ENCODE measurements at places on chromosomes 2 and 18.
A peak's percentile ranks its signal among the peaks of the same experiment; 100 is the strongest.

DNA sequence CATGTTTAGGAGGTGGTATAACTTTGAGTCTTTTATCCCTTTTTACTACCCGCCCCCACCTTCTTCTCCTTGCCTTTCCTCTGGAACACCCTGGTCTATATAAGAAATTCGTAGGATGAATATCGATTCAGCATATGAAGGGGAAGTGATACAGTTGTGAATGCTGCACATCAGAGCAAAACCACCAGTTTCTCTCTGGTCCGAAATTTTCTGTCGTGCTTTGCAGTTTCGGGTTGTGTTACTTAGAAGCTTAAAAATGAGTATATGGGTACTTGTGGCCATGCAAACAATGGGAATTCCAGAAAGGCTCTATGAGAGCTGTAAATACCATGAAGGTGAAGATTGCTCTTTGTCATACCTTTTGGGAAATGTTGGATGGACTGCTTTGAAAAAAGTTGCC, 60.6 kb downstream of the DAW1 start:
- DNase-seq = no peak

DNA sequence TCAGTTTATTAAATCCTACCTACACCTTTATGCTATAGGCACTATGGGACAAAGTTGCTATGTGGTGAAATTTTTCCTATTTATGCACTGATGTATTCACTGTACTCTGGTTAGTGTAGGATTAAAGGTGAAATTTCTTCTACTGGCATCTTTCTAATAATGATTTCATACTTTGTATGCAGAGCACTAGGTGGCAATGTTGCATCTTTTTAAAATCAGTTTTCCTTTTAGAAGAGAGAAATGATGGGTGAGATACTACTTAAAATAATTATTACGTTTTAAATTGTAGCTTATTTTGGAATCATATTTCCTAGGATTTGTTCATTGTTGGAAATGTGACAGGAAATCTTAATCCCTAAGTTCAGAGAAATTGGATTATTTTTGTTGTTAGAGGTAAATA, 150.9 kb downstream of the CD8B2 start:
- DNase-seq = no peak

- no peak for DNase-seq
Observed at GRCh38 chr2:10536569-10537133, 88.5 kb upstream of the ODC1 start.

GRCh38 chr2:190838492-190838910, 42.1 kb upstream of the GLS start:
- no peak for DNase-seq

GRCh38 chr2:12493031-12493513, 223.7 kb upstream of the TRIB2 start:
- no peak for DNase-seq

- DNase-seq = no peak
Observed at GRCh38 chr2:147430408-147430807, 414.4 kb upstream of the ACVR2A start.

GRCh38 chr2:151729415-151729811, 4.9 kb downstream of the NEB start:
- DNase-seq = no peak

- no peak for DNase-seq
Observed at GRCh38 chr2:150403457-150403856, 84.0 kb downstream of the RND3 start.

DNA sequence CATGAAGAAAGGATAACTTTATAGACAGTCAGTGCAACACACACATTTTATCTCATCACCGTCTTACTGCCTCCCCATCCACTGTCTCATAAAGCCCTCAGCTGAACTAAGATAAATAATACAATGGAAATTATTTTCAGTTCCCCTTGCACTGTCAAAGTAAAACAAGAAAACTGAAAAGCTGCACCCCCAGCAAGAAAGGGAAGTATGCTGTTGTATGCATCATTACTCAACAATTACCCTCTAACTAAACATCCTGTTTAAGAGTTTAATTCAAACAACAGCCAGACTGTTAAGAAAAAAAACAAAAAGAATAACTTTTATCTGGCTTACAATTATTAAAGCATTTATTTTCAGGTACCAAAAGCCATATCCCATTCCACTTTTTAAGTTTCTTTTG, 25.0 kb downstream of the MPPE1 start:
- no peak for DNase-seq

DNA sequence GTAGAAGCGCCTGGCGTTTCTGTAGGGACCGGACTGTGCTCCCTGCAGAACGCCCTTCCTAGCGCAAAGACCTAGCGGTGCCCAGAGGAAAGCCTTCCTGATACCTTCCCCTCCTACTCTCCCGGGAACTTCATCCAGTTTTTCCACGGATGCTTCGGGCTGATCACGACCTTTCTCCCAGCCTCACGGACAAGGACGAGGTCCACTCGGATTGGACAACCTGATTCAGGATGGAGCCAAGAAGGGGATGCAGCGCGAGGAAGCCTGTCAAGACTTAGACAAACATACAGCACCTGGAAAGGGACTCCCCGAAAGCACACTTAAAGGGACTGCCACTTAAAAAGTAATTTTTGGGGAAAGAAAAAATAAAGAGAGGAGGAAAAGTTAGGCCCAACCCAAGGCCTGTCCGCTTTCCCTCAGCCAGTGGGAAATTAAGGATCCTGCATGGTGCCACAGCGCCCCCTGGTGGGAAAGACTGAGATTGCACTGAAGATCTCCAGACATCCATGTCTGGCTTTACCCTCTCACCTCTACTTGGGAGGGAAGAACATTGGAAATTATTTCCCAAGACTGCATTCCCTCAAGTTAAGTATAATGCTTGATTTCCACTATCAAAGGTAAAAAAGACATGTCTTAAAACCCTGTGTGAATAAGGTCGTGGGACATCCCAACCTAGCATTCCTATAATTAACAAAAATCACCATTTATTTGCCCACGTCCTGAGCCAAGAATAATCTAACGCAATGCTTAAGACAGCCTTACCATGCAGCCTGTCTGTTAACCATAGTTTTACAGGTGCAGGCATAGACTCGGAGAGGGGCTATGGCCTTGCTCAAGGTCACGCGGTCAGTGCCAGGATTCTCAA, 13.4 kb upstream of the COPS8 start:
- no peak for DNase-seq

DNA sequence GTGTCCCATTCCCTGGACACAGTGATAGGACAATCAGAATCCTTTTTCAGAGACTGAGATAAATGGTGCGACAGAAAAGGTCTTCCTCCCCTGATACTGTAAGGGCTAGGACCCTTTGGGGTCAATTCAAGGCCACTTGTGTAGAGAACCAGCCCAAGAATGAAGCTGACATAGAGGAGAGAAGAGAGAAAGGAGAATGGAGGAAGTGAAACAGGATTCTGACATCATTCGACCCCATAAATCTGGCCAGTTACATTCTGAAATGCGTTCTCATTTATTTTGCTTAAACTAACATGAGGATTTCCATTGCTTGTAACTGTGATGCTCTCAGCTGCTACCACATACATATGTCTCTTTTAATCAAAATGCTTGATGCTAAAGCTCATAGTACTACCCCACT, 148.1 kb downstream of the TMEM163 start:
- DNase-seq = no peak

DNA sequence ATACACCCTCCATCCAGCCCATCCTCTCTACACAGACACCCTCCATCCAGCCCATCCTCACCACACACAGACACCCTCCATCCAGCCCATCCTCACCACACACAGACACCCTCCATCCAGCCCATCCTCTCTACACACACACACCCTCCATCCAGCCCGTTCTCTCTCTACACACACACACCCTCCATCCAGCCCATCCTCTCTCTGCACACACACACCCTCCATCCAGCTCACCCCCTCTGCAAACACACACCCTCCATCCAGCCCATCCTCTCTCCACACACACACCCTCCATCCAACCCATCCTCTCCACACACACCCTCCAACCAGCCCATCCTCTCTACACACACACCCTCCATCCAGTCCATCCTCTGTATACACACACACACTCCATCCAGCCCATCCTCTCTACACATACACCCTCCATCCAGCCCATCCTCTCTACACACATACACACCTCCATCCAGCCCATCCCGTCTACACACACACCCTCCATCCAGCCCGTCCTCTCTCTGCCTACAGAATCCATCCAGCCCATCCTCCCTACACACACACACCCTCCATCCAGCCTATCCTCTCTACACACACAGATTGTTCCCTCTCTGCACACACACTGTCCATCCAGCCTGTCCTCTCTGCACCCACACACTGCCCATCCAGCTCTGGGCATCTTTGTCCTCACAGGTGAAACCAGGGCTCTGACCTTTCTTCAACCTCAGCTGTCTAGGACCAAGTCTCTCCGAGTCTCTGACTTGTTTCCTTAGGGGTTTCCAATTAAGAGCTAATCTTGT, 81.2 kb downstream of the EIPR1 start:
- no peak for DNase-seq

- DNase-seq = no peak
Observed at GRCh38 chr2:20027705-20028434, 15.4 kb upstream of the MATN3 start.

- DNase-seq = peak; percentile 62
Observed at GRCh38 chr2:26911911-26912861, 58.3 kb upstream of the MAPRE3 start.

- DNase-seq = no peak
Observed at GRCh38 chr2:96114546-96114902, 1.8 kb downstream of the ADRA2B start.

- no peak for DNase-seq
Observed at GRCh38 chr2:60735496-60736250, 20.4 kb upstream of the PAPOLG start.

GRCh38 chr2:59076079-59076619, 835.0 kb upstream of the FANCL start:
- no peak for DNase-seq

GRCh38 chr2:3814706-3815245, 111.4 kb downstream of the DCDC2C start:
- DNase-seq = no peak
